GM19239 (cell line): ENCODE measurements at places on chromosomes 5 and 9.

DNA sequence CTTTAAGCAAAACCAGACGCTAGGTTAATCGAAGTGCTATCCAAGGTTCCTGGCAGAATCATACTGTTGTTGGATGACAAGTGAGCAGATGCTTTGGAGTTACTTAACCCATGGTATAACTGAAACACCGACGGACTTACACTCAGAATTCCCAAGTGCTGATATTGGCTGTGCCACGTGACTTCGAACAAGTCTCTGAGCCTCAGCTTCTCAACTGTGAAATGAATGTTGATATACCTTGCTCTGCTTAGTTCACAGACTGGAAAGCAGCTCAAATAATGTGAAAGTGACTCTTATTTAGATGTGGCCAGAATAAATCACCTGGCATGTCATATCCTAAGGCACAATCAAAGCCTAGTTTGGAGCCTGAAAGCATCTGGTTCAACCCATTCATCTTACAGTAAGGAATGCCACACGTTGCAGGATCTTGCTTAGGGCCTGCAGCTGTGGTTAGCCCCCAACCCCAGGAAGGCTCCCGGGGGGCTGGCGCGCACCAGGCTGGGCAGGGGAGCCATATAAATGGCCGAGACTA lies 759 bp downstream of the GEMIN5 start:
- DNase-seq, result no peak

DNA sequence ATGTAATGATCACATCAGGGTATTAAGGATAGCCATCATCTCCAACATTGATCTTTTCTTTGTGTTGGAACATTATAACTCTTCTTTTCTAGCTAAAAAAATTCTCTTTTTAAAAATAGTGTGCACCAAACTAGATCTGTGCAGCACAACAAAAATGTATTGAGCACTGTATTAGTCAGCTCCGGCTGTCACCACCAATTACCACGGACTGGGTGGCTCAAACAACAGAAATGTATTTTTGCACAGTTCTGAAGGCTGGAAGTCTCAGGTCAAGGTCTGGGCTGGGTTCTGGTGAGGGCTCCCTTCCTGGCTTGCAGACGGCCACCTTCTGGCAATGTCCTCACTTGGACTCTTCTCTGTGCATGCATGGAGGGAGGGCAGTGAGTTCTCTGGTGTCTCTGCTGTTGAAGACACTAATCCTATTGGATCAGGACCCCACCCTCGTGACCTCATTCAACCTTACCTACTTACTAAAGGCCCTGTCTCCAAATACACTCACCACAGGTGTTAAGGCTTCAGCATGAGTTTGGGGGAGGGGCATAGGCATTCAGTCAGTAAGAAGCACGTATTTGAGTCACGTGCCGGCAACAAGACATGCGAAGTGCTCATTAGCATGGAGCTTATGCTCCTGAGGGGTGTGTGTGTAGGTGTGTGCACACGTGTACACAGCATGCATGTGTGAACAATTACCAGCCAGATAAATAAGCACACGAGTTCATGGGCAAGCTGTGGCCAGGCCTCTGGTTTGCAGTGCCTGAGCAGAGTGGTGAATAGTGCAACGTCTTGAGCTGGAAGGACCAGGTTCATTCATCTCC lies 89.4 kb upstream of the SH3PXD2B start:
- DNase-seq, result no peak

DNA sequence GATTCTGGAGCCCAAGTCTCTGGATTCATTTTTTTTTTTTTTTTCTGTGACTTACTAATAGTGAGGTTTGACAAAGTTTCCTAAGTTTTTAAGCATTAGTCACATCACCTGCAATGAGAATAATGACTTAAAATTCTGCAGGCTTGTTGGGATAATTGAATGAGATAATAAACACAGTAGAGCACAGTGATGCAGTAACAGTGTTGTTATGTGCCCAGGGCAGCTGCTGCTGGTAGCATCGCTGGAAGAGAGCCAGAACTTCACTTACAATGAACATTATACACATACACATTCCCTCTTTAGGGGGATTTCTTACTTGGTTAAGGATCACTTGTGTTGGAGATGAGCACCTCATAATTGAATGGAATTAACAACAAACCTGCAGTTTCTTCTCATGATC lies 78.9 kb downstream of the ALDH7A1 start:
- DNase-seq, result no peak

DNA sequence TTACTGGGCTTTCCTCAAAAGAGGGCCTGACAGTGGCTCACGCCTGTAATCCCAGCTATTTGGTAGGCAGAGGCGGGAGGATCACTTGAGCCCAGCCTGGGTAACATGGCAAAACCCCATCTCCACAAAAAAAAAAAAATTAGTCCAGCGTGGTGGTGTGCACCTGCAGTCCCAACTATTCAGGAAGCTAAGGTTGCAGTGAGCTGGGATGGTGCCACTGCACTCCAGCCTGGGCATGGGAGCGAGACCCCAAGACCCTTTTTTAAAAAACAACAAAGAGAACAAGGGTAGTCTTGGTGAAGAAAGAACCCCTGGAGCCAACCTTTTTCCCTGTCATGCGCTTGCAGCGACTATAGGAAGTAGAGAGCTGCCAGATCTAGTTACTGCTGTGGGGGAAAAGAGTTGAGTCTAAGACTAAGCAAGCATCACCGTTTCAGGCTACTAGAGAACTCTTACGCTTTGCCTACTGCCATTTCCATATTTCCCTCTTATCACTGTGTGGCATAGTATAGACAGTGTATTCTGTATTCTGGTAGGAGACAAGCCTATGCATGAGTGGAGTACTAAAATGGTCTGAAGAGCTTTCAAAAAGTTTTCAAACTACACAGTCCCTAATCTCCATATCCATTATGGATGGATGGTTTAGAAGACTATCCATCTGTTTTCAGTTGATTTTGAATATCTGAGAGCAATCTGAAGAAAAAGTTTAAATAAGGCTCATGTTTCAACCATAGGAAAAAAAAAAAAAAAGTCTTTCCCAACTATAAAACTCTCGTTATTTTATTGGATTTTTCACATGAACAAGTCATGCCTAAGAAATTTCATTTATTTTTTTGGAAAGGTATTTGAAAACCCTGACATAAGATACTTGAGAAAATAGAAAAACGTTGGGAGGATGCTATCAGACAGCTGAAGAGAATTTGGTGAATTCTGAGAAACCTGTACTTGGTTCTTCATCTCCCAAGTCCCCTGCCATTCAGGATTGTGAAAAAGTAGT lies 2.6 kb downstream of the C9orf40 start:
- DNase-seq, result no peak

GRCh38 chr9:22052376-22052945 lies 43.4 kb upstream of the CDKN2B start:
- DNase-seq, result no peak

GRCh38 chr9:3914416-3914815 lies 385.5 kb downstream of the GLIS3 start:
- no peak for DNase-seq

- no peak for DNase-seq
These were observed 34.5 kb upstream of the FAM151B start for GRCh38 chr5:80453366-80453765.

- DNase-seq, result no peak
These were observed 607.9 kb downstream of the RAB3C start for GRCh38 chr5:59190746-59191145.

- DNase-seq, result no peak
These were observed 237.1 kb upstream of the PUM3 start for GRCh38 chr9:3080951-3081350.

DNA sequence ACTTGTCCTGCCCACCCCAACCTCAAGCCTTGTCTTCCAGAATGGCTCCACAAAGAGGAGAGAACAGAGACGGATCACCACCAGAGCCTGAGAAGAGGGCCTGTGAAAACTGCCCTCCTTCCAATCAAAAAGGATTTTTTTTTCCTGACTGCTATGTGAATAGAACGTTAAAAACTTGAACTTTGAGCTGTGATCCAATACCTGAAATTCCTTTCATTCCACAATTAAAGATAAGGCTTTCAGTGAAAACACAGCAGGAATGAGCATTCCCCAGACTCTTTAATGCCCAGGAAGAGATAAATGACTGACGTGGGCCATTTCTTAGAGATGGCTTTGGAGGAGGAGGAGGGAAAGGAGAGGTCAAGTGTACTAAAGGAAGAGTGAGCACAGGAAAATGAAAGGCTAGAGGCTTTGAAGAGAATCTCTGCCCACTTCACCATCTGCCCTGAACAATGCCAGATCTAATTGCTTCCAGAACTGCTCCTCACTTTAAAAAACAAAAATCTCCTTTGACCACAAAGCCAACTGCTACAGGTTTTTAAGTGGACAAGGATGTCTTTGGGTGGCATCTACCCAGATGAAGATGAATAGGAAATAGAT lies 177.9 kb upstream of the MAP3K1 start:
- DNase-seq, result no peak

GRCh38 chr9:107815782-107816560 lies 326.4 kb upstream of the KLF4 start:
- no peak for DNase-seq

DNA sequence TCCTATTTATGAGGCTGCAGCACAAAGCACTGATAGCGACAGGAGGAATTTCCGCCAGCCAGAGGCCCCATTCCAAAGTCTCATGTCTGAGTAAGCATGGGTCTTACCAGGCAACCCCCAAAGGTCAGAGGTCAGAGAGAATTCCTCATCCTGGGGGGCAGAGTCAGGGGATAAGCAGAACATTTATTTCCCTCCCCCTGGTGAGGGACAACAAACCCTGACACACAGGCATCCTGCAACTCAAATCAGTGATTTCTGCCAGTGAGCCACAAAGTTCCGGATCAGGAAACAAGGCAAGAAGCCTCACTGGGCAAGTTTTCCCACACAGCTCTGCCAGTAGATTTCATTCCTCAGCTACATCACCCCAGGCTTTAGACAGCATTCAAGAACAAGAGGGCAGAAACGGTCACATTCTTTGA lies 37.0 kb downstream of the ADAMTS12 start:
- DNase-seq, result no peak

DNA sequence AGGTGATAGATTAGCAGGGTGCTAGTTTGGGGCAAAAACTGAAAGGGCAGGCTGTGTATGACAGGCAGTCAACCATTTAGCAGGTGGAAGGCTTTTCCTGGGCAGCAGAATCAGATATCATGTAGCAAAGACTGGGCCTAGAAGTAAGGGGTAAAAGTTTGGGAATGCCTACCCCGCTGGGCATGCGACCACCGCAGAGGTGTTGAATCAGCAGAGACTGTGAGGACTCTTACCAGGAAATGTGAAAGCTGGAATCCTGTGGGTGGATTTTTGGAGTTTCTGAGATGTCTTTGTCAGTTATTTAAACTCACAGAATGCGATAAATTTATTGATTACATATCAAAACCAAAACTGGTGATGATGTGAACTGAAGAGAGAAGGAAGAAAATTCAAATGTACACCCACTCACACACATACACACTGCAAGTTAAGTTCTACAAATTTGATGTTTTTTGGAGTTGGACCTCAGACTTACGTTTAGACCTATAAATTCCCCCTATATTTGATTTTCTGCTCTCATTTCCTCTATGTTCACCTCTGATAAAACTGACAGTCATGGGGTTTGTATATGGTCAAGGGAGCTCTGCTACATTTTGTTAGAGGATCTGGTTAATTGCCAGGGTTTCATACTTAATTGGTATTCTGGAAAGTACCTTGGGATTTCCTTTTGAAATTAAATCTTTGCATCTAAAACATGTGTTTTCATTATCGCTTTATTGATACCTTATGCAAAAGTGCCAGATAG lies 333.6 kb downstream of the CSNK1G3 start:
- DNase-seq, result no peak

DNA sequence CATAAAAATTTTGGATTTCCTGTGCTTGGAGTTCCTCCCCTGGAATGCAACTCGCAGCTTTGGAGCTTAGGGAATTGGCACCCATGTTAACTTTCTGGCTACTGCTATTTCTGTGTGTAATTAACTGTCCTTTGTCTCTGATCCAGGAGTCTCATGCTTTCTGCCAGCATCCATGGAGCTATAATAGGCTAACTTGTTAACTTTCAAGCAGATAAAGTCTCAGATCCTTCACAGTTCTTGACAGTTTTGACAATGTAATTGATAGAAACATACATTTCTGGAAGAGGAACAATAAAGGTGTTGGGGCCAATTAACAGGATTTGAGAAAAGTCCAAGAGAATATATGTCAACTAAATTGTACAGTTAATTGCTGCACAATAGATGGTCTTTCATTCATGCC lies 290.2 kb upstream of the PRDM9 start:
- DNase-seq, result no peak

DNA sequence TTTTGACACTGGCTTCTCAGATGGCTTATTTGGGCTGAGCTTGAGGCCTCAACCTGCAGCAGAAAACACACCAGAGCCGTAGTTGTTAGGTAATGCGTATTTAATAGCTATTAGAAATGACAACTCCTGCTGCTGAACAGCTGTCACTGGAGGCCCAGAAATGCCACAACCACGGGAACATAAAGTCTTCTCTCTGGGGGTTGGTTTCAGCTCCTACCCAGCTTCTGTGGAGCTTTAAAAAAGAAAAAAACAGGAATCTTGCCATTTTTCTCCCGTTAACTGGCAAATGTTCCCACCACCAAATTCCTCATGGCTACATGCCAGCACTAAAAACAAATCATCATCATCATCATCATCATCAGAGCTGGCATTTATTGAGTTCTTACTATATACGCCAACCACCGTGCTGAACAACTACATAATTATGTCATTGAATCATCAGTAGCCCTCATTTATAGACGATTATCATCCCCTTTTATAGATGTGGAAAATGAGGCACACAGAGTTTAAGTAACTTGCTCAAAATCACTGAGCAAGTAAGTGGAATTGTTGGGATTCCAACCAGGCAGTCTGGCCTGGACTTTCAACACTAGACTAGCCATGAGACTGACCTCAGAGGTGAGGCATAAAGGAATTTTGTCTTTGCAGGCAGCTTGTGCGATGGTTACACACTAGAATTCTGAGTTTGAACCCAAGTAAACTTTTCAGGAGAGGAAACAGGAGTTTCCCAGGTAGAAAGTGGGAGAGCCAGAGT lies 185.3 kb upstream of the WWC1 start:
- no peak for DNase-seq

DNA sequence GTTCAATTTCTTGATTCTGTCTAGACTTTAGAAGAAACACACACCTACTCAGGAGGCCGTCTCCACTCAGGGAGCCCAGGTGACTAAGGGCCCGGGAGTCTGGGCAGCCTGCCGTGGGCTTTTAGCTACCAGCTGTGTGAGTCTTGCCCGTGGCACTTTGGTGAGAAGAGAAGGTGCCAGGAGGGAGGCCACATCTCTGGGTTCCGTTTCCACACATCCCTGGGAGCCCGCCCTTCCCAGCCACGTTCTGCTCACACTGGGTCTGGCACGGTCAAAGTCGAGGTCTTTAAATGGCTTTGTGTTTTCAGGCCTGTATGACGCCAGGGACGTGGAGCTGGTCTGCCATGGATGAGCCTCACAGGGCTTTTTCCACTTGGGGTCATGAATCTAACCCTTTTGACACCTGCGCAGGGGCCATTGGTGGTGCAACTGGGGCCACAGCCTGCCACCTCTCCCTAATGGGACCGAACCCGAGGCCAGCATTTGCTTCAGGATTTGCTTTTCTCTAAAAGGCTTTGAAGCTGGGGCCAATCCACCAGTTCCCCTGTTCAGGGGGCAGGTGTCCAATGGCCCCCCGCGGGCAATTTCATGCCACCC lies 17.2 kb upstream of the FCN2 start:
- DNase-seq, result no peak

- no peak for DNase-seq
These were observed 257.1 kb downstream of the FBXL7 start for GRCh38 chr5:15757103-15757502.

GRCh38 chr5:77016962-77017361 lies 13.2 kb upstream of the AGGF1 start:
- no peak for DNase-seq

GRCh38 chr5:161400583-161400982 lies 145.9 kb downstream of the GABRB2 start:
- no peak for DNase-seq
